Fibroblast of skin of left quadriceps (primary cell): ENCODE measurements at places on chromosomes 2 and 18.

DNA sequence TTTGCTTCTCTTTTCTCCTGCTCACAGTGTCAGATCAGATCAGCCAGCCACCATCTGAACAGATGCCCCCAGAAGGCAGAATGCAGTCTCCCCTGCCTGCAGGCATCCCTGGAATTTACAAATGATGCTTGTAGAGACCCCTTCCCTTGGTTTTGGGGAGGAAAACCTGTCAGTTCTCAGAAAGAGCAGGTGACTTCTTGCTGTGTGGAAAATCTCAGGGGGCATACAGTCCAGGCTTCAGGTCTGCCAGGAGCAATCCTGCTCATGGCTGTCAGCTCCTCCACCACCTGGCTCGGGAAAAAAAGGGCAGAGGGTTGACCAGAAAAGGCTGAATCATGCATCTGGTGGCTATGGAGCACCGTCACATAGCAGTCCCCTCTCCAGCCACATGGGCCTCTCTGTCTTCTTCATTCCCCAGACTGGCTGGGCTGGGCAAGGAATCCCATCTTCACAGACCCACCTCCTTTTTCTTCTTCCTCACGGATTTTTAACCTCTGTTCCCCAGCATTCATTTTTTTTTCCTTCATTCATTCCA is 107.0 kb downstream of the KCNF1 start:
- DNase-seq = no peak

GRCh38 chr18:25459814-25460213 is 107.8 kb upstream of the ZNF521 start:
- no peak for DNase-seq

- DNase-seq = no peak
Measured at GRCh38 chr2:72956050-72956395, 38.7 kb downstream of the EMX1 start.

DNA sequence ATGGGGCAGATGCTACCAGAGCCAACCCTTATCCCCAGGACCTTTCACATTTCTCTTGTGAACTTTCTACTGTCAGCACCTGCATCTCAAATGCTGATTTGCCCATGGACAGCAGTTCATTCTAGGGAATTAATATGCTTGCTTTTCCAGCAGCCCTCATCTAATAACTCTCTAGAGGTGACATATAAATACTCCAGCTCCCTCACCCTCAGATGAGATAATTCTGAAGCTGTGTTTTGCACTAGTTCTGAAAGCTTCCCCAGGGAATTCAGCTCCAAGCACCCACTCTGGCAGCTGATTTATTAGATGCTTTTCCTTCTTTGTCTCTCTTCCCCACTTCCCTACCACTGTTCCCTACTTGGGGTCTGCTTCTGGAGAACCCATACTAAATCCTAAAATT is 62.1 kb downstream of the PLCL1 start:
- no peak for DNase-seq

- DNase-seq = peak; percentile 77
Measured at GRCh38 chr2:180722551-180723239, 257.7 kb upstream of the UBE2E3 start.

- DNase-seq = no peak
Measured at GRCh38 chr2:239271882-239272281, 128.9 kb downstream of the HDAC4 start.

DNA sequence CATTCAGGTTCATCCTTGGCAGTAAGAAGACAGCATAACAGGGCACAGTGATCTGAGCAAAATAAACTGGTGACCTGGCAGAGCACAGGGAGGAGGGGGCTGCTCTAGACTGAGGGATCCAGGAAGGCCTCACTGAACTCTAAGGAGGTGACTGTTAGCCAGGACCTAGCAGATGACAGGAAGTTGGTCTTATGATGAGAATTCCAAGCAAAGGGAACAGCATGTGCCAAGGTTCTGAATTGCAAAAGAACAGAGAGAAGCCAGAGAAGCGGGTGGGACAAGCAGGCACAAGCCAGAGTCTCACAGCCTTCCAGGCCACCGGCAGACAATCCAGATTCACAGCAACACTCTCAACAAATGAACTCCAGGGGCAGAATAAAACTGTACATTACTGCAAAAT is 152.7 kb upstream of the PTPRM start:
- DNase-seq = no peak
